ENCODE measurements at places on chromosomes 13 and 19. TPM values are rescaled to one million over a fixed set of nuclear protein-coding genes. Genes with fewer than 3 reads are reported as not detected.
A peak's percentile ranks its signal among the peaks of the same experiment; 100 is the strongest.

Gene MBD3L3
- total RNA-seq, result not detected

Gene GJA3
- total RNA-seq, result 0.89 TPM

Gene ZNF541
- not detected for total RNA-seq

Gene KLK4
- total RNA-seq, result not detected

DNA sequence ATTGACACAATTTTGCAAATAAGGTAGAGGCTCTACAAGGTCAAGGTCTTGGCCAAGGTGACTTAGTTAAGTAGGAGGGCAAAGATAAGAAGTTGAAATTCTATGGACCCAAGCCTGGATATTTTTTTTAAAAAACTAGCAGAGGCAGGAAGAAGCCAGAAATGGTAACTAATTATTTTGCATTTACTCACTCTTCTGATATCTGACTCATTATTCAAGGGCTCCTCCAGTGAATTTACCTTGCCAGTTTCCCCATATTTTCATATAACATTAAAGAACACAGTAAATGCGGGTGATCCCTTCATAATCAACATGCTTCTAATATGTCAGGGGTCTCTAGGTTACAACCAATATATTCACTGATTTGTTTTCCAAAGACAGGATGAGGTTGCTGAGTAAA lies 246.1 kb downstream of the LMO7 start:
- no peak for DNase-seq

DNA sequence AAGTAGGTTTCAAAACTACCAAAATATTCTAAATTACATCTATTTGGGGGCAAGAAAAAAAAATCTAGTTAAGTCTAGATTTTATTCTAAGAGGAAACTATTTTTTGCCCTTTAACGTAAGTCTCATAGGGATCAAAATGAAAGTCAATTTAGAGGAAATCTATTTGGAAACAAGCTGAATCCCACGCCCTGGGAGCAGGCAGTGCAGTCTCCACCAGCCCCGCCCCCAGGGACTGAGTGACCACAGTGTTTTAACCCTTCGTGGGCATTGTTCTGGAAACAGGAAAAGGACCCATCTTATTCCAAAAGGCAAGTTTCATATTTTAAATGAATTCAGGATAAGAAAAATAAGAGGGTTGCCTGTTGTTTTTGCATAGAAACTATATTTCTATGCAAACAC lies 209.7 kb downstream of the SPRY2 start:
- DNase-seq, result peak; percentile 34

DNA sequence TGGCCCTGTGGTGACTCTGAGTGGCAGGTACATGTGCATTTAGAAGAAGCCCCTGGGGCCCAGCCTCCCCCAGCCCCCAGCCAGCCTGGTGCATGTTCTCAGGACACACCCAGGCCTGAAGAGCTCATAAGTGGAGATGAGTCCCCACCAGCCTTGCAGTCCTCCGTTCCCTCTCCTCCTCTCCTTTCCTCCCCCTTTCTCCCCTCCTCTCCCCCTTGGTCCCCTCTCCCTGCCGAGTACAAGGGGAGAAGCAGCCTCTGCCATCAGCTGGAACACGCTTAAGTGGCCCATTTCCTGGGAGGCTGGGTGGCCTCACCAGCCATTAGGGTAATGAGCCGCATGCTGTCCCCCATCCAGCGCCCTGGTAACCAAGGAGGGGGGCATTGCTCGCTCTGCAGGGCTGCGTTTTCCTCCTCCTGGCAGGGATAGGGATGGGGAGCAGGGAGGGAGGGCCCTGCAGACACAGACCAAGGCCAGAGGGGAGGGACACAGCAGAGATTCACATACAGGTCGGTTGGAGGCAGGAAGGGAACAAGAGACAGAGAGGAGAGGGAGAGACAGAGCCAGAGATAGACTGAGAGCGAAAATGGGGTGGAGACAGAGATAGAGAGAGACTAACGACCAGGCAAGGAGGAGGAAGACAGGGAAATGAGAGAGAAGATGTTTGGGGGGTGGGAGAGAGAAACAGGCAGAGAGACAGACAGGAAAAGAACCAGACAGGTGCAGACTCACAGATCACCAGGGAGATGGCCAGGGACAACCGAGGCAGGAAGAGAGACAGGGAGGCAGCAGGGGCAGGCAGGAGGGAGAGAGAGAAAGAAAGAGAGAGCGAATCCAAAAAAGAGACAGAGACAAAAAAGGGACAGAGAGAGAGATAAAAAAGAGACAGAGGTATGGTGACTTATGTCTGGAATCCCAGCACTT lies 19.3 kb upstream of the DPP9 start:
- no peak for DNase-seq

DNA sequence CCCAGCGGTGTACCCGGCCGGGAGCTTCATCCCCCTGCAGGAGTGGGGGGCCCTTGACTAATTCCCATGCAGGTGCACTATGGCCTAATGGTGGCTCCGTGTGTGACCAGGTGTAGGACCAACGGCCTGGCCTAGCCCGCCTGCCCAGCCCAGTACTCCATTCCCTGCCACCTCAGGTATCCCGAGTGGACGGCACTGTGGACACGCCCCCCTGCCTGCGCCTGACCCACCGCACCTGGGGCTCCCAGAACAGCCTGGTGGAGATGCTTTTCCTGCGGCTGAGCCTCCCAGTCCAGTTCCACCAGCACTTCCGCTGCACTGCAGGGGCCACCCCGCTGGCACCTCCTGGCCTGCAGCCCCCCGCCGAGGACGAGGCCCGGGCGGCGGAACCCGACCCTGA lies 39.7 kb downstream of the RYR1 start:
- no peak for DNase-seq

DNA sequence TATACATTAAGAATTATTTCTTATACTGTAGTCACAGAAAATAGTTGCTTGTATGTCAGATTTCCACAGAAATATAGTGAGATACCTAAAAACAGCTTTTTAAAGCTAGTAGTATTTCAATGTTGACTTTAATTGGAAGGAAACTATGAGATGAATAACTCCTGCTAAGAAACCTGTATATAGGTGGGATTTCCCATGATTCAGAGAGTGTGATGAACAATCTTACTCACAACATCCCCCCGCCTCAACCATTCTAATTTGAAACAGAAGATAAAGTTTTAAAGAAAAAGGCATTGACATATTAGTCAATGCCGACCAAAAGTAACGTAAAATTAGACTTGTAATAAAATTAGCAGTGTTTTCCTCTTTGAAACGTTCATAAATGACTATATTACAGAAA lies 1.4 kb upstream of the MIR17HG start:
- no peak for DNase-seq

- DNase-seq, result peak; percentile 91
Observed at GRCh38 chr19:14519860-14520407, 1.7 kb upstream of the DNAJB1 start.

DNA sequence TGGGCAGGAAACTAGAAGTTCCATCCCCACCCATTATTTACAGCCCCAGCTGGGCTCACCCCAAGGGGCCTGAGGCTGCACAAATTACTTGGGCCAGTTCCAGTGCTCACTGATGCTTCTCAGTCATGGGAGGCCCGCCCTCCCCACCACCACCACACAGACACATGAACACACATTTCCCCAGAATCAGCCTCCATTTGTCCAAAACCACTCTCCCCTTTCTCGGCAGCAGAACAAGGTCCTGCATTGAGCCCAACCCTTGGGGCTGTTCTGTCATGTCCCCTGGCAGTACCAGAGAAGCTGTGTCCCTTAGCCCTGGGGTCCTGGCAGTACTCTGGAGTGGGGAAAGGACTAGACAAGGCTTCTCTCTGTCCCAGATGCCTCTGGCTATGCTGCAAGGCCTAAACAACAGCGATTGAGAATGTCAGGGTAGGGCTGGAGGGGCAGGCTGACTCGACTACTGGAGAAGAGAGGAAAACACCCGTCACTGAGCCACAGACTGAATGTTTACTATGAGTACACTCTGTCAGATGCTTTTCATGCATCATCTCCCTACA lies 21.8 kb downstream of the SAMD4B start:
- DNase-seq, result no peak

DNA sequence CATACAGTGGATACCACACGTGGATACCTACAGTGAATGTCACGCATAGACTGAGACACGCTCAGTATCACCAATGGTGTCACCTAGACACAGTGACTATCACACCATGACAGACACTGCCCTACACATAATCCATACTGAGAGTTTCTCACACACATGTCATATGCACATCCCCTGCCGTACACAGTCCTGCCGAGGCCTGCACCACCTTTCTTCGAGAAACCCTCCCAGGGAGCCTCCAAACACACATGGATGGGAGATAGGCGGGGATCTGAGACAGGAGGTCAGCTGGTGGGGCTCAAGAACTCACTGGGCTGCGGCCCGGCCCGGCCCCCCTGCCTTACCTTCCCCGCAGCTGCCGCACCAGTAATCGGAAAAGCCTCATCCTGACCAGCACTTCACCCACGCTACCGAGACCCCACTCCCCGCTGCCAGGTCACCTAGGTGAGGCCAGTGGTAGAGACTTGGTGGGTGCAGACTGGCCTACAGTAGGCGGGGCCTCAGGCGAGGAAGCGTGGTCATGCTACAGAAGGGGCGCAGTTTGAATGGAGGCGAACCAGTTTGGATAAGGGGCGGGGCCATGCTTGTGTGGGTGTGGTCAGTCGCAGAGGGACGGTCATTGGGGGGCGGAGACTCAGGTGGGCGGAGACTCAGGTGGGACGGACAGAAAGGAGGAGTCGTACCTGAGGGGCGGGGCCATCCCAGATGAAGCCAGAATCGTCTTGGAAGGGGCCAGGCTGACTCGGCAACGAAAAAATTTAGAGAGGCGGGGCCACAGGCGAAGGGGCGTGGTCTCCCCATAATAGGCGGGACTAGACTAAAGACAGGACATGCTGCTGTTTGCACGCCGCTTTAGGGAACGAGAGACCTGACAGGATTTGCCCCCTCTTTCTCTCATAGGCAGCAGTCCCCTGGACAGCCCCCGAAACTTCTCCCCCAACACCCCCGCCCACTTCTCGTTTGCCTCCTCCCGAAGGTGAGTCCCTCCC lies 2.1 kb downstream of the MAST1 start:
- peak; percentile 96 for DNase-seq

- peak; percentile 54 for DNase-seq
Observed at GRCh38 chr13:21240586-21240985, 64.1 kb downstream of the MRPL57 start.

- peak; percentile 56 for DNase-seq
Observed at GRCh38 chr19:45569619-45570421, 14.8 kb downstream of the OPA3 start.

DNA sequence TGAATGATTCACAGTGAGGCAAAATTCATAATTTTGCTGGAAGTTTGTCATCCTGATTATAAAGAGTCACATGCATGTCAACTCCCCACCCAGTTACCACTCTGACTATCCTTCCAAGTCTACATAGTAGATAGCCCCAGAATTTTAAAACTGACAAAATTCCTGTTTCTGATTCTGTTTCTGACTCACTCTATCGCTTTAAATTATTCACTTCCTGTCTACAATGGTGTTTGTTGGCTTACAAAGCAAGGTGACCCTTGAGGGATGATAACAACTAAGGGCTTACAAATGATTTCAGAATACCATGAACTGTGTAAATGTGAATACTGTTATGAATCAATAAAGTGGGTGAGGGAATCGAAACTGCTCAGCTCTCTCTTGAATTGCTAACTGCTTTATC lies 98.7 kb upstream of the KL start:
- no peak for DNase-seq

GRCh38 chr13:21014139-21014501 lies 47.3 kb downstream of the LATS2 start:
- DNase-seq, result no peak

DNA sequence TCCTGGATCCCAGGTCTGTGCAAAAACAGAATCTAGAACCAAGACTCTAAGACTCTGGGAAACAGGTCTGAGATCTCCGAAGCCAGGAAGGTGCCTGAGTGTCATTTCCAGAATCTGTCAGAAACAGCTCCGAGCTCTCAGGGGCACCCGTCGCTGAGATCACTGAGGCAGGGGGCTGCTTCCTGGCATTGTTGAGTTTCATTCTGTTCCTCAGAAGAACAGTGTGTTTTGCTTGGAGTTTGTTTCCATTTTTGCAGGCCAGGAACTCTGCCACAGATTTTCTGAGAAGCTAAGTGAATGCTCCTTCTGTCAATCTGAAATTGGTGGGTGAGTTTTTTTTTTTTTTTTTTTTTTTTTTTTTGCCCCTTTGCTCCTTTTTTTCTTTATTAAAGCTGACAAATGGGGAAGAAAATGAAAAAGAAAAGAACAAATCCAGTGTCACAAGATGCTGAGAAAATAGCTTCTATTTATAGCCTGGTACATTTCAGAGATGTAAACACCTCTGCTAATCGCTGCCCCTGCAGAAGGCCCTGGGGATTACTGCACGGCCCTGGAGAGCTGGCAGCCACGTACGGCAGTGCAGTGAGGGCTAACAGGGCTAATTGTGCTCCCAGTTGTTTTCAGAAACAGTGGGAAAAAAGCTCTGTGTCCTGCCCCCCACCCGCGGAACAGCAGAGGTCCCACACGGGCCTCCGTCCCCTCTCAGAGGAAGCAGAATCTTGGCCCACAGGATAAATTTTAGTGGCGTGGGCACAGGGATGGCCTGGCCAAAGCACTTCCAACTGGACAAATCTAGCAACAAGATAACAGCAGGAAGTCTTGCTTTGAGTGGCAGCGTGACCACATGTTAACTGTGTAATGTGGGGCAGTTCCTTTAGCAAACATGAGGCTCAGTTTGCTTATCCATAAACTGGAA lies 237.6 kb upstream of the IRS2 start:
- no peak for DNase-seq

GRCh38 chr13:86877441-86877840 lies 793.7 kb upstream of the SLITRK5 start:
- no peak for DNase-seq
